NCI-H1436 treated with DMSO at 0.1 percent for 48 hours (cell line): ENCODE measurements at places on chromosomes 2 and 18.

DNA sequence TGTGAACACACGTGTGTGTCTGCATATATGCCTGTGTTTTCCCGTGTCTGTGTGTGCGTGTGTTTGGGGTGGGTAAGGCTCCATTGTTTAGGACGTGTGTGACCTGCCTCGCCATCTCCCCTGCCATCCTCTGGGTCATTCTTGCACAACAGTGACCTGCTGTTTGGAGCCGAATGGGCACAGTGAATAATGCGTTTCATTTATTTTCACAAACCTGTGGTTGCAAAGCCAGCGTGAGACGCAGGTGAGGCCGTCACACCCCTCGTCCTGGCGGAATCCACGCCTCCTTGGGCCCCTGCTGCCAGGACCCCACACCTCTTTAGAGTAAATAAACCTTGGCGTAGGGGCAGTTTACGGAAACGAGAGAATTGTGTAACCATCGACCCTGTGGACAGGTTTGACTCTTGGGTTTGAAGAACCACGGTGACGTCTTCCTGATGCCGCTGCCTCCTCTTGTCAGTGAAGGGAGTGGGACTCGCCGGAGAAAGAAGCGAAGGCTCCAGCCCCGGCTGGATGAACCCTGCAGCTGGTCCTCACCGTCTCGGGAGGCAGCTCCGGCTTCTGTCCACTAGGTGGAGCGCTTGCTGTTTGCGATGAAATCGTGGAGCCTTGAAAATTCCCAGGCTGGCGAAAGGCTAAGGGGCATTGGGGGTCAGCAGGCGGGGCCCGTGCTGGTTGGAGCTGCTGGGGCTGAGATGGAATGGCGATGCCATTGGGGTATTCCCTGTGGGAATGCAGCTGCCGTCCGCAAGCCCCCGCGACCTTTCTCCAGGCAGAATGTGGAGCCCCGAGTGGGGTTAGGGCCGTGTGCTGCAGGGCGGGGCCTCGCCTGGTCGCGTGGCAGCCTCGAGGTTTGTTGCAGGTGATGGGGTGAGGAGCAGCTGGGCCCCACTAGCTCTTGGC is 81.1 kb downstream of the RTP5 start:
- DNase-seq, result no peak

GRCh38 chr2:107322416-107322815 is 436.4 kb upstream of the ST6GAL2 start:
- DNase-seq, result no peak

GRCh38 chr18:31042406-31043181 is at the start of gene DSC3:
Gene DSC3 (minus strand): TSS chr18:31042742. CDS start chr18:31042660, 82 bp downstream.
- DNase-seq, result no peak

GRCh38 chr2:235934774-235935484 is 233.3 kb downstream of the GBX2 start:
- no peak for DNase-seq
